ENCODE measurements at places on chromosomes 5 and 9.
A peak's percentile ranks its signal among the peaks of the same experiment; 100 is the strongest.

DNA sequence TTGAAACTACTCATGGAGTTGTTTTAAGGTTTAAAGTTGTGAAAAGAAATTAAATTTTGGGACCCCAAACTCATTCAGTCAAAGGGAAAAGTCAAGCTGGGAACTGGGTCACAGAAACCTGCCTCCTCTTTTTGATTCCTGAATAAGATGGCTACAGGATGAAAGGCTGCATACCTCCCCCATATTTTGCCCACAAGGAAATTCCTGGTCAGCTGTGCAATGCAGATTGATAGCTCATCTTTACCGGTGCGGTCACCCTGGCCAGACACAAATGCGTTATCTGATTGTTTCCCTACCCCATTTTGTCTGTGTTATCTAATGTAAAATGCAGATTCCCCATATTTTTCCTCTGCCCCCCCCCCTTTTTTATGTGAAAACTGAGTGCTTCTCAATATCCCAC, 1.3 kb downstream of the HAVCR2 start:
- H3K27ac ChIP-seq: no peak overlapping the region
- H3K4me1 ChIP-seq: peaks cover 24% of the 10 kb centered on the region
- no peak for DNase-seq

GRCh38 chr9:134899168-134899567, 18.5 kb downstream of the FCN1 start:
- no peaks in the 10 kb centered on the region for H3K36me3 ChIP-seq
- H3K4me1 ChIP-seq: peaks cover 4% of the 10 kb centered on the region
- H3K27me3 ChIP-seq: peaks cover 21% of the 10 kb centered on the region
- H3K4me3 ChIP-seq: no peak overlapping the region

DNA sequence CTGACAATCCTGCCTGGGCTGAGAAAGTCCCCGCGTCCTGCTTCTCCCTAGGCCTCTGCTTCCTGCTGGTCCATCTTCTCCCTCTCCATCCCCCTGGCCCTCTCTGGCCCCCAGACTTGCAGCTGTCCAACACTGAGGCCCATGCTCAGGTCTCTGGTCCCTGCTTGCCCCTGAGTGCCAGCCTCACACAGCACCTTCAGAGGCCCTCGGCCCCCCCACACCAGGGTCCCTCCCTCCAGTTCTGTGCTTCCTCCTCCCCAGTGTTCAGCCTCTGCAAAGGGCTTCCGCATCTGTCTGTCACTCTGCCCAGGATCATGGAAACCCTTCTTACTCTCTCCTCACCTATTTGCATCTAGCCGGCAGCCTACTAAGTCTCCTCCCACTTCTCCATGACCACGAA, 62.4 kb upstream of the CTSL start:
- H3K27ac ChIP-seq: no peak overlapping the region
- H3K4me3 ChIP-seq: no peak overlapping the region
- H3K27me3 ChIP-seq: peaks cover 33% of the 10 kb centered on the region
- H3K36me3 ChIP-seq: peaks cover 5% of the 10 kb centered on the region
- DNase-seq: no peak

- peaks cover 36% of the 10 kb centered on the region for H3K27me3 ChIP-seq
- no peak overlapping the region for H3K4me3 ChIP-seq
- no peak overlapping the region for H3K27ac ChIP-seq
- no peak for DNase-seq
- no peaks in the 10 kb centered on the region for H3K36me3 ChIP-seq
Observed at GRCh38 chr5:137142346-137142745, 356.8 kb downstream of the SPOCK1 start.

DNA sequence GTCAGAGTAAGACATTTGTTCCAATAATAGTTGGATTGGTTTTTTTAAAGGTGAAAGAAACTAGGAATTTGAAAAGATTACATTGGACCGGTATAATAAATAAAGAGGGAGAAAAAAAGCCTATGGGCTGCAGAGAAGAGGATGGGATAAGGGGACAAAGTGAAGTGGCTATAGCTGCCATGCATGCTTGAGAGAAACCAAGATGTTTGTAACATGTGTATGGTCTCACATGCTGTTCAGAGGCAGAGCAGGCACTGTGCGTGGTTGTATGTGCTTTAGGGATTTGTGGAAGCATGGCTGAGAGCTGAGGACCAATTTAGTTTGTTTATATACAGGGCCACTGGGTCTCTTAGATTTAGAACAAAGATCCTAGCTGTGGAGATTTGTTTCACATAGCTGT, 32.7 kb downstream of the LNPEP start:
- H3K27me3 ChIP-seq: no peaks in the 10 kb centered on the region
- no peak overlapping the region for H3K4me3 ChIP-seq
- no peak for DNase-seq
- peaks cover 58% of the 10 kb centered on the region for H3K4me1 ChIP-seq
- H3K36me3 ChIP-seq: peaks cover 2% of the 10 kb centered on the region

- no peaks in the 10 kb centered on the region for H3K36me3 ChIP-seq
- DNase-seq: no peak
- no peak overlapping the region for H3K4me3 ChIP-seq
Observed at GRCh38 chr9:37997636-37998374, 71.2 kb downstream of the SHB start.

DNA sequence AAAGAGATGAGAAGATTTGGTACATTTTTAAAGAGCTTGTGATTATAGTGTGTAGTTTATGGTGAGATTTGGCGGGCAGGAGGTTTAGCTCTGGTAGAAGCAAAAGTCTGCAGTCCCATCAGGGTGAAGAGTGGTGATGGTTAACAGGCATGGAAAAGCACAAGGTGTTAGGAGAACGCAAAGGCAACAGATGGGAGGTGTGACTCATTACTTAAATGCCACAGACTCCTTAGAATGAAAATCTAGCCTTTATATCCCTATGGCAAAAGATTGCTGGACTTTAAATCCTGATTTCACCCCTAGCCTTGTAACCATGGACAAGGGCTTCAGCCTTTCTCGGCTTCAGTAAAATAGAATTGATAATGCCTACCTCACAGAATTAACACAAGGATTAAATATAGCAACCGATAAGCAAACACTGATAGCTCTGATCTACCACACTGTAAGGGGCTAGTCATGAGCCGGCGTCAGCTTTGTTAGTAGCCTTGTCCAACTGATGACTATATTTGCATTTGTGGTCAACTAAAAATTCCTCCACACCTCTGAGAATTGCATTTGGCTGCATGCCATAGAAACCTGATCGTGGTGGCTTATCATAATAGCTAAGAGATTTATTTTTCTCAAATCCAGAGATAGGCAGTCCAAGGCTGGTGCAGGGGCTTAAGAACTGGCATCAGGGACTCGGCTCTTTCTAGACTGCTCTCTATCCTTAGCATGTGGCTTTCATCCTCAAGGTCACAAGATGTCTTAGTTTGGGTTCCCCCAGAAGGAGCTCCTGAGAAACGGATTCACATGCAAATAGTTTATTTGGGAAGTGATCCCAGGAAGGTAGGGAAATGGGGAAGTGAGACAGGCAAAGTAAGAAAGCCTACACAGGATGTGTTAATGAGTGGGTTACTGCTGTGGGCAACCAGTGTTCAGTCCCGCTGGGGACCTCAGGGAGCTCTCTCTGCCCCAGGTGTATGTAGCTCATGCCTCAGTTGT, 19.6 kb downstream of the MFAP3 start:
- H3K27ac ChIP-seq: peak overlapping the region; percentile 87
- peaks cover 26% of the 10 kb centered on the region for H3K4me1 ChIP-seq
- peaks cover 4% of the 10 kb centered on the region for H3K36me3 ChIP-seq
- DNase-seq: no peak
- H3K27me3 ChIP-seq: no peaks in the 10 kb centered on the region
- peak overlapping the region; percentile 69 for H3K4me3 ChIP-seq

DNA sequence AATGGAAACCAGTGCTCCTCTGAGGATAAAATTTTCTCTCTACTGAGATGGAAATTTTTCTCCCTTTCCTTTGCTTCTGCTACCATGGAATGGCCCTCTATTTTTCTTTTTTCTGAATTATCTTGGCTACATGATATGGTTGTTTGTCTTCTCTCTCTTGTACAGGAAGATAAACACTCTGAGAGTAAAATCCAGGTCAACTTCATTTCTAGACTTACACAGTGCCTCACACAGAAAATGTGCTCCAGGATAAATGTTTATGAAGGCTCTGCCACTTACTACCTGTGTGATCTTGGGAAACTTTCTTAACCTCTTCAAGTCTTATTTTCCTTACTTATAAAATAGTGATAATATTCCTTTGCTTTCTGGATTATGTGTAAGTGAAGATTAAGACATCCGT, 153.9 kb downstream of the PRELID2 start:
- no peak overlapping the region for H3K27ac ChIP-seq
- no peak overlapping the region for H3K4me3 ChIP-seq
- no peak for DNase-seq
- peaks cover 2% of the 10 kb centered on the region for H3K4me1 ChIP-seq
- H3K36me3 ChIP-seq: no peaks in the 10 kb centered on the region

DNA sequence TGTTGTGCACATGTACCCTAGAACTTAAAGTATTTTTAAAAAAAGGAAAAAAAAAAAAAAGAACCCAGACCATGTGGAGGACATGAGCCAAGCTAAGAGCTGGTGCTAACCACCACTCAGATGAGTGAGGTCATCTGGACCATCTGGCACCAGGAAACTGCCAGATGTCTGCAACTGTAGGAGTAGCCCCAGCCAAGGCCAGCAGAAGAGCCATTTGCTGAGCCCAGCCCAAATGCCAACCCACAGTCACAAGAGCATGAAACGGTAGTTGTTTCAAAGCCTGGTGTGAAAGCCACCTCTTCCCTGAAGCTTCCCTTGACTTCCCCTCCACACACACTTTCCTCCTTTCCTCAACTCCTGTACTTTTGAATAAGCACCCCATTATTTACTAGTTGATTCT, 69.2 kb upstream of the FCN1 start:
- H3K27me3 ChIP-seq: peaks cover 11% of the 10 kb centered on the region
- H3K4me3 ChIP-seq: no peak overlapping the region
- H3K36me3 ChIP-seq: peaks cover 4% of the 10 kb centered on the region
- H3K27ac ChIP-seq: no peak overlapping the region
- no peak for DNase-seq
- no peaks in the 10 kb centered on the region for H3K4me1 ChIP-seq

DNA sequence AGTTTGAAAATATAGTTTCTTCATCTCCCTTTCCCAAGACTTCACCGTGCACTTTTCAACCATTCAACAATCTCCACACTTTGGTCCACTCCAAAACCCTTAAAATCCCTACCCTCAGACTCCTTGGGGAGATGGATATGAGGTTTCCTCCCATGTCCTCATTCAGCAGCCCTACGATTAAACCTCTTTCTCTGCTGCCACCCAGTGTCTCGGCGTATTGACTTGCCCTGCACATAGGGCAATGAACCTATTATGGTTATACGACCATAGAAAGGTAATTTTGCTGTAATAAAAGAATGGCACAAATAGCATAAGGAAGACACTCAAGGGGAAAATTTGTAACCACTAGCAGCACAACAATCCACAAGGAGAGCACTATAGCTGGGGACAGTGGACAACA, 803.5 kb downstream of the TLE1 start:
- no peaks in the 10 kb centered on the region for H3K4me1 ChIP-seq
- no peaks in the 10 kb centered on the region for H3K27me3 ChIP-seq
- H3K36me3 ChIP-seq: no peaks in the 10 kb centered on the region
- DNase-seq: no peak
- H3K27ac ChIP-seq: no peak overlapping the region

- H3K27me3 ChIP-seq: no peaks in the 10 kb centered on the region
- DNase-seq: no peak
- H3K4me3 ChIP-seq: no peak overlapping the region
- no peaks in the 10 kb centered on the region for H3K36me3 ChIP-seq
Observed at GRCh38 chr5:76489877-76490688, 87.0 kb downstream of the IQGAP2 start.

- H3K4me3 ChIP-seq: no peak overlapping the region
- H3K4me1 ChIP-seq: no peaks in the 10 kb centered on the region
- no peaks in the 10 kb centered on the region for H3K36me3 ChIP-seq
- no peak for DNase-seq
- H3K27ac ChIP-seq: no peak overlapping the region
Observed at GRCh38 chr5:71907001-71907588, 188.0 kb downstream of the CARTPT start.

- no peaks in the 10 kb centered on the region for H3K27me3 ChIP-seq
- DNase-seq: no peak
- H3K4me1 ChIP-seq: peaks cover 62% of the 10 kb centered on the region
- peak overlapping the region; percentile 66 for H3K4me3 ChIP-seq
- H3K27ac ChIP-seq: peak overlapping the region; percentile 82
Observed at GRCh38 chr9:109113892-109114609, 5.7 kb downstream of the TMEM245 start.

DNA sequence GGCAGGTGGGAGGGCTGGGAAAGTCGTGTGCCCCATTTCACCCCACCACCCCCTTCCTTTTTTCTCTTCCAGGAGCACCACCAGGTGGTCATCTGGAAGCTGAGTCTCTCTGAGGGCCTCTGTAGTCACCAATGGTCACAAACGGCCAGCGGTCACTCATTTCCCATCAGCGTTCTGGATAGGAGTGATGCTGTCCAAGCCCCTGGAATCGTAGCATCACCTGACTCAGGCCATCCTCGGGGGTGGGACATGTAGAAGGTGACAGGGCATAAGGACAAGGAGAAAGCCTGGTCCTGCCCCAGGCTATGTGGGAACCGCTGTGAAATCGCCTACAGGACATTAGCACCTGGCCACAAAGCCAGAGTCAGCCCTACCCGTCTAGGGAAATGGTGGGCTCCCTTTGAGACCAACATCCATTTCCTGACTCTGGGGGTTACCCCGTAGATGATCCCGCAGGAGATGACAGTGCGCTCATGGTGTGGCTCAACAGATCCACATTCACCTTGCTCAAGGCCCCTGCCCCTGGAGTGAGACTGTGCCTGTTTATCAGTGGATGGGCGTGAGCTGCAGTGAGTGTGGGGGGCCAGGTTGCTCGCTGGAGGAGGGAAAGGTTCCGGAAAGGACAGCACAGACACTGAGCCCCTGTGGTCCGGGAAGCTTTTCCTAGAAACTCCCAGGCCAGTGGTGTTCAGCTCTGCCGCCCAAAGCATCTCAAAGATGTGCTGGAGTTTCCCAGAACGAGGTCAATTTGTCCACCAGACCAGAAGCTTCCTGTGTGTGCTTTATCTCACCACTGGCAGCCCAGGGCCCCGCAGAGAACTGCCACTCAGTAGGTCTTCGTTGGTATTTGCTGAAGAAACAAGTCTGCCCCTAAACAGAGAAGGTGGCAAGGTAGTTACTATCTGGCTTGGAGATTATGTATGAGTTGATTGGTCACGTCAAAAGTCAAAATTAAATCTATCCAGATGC, 61.1 kb upstream of the UNC5A start:
- no peak overlapping the region for H3K27ac ChIP-seq
- peaks cover 11% of the 10 kb centered on the region for H3K4me1 ChIP-seq
- H3K4me3 ChIP-seq: no peak overlapping the region
- H3K27me3 ChIP-seq: peaks cover 73% of the 10 kb centered on the region

- H3K27ac ChIP-seq: no peak overlapping the region
- H3K4me3 ChIP-seq: no peak overlapping the region
- no peaks in the 10 kb centered on the region for H3K36me3 ChIP-seq
- no peak for DNase-seq
- peaks cover 7% of the 10 kb centered on the region for H3K4me1 ChIP-seq
Observed at GRCh38 chr5:56356121-56356835, 123.1 kb upstream of the ANKRD55 start.
